ENCODE measurements at places on chromosomes 13 and 19. TPM values are rescaled to one million over a fixed set of nuclear protein-coding genes. Genes with fewer than 3 reads are reported as not detected.

URAD gene
- not detected for total RNA-seq

RFPL4A gene
- total RNA-seq = not detected

RBM26 gene
- 67.3 TPM for total RNA-seq

F7 gene
- not detected for total RNA-seq

RPS5 gene
- 1,646 TPM for total RNA-seq

PTGIR gene
- 0.87 TPM for total RNA-seq

BSPH1 gene
- not detected for total RNA-seq

SYNE4 gene
- 1.6 TPM for total RNA-seq

RGS9BP gene
- not detected for total RNA-seq

MICU2 gene
- total RNA-seq = 25.4 TPM

RXFP2 gene
- not detected for total RNA-seq

PRRG2 gene
- 0.78 TPM for total RNA-seq

HIF3A gene
- total RNA-seq = not detected

PLPPR3 gene
- not detected for total RNA-seq

ERCC5 gene
- 136 TPM for total RNA-seq

PODNL1 gene
- not detected for total RNA-seq

ICAM4 gene
- total RNA-seq = 0.70 TPM

MEIOSIN gene
- total RNA-seq = not detected

NHLRC3 gene
- total RNA-seq = 3.9 TPM

SYCN gene
- total RNA-seq = not detected

NCR1 gene
- not detected for total RNA-seq

IFI30 gene
- total RNA-seq = 10.7 TPM
